Heart left ventricle (tissue), 16 donors: ENCODE measurements at places on chromosomes 3 and 15. TPM values are rescaled to one million over a fixed set of nuclear protein-coding genes. Genes with fewer than 3 reads are reported as not detected.

Gene GPR176
- 4.2 TPM for total RNA-seq

Gene C3orf20
- total RNA-seq, result not detected

Gene RASL12
- 20.8 TPM for total RNA-seq

Gene SHF
- total RNA-seq, result 4.9 TPM

Gene SCAANT1
- not detected for total RNA-seq

Gene ZNF502
- total RNA-seq, result 1.9 TPM

Gene FAM107A
- 42.1 TPM for total RNA-seq

Gene ACAN
- total RNA-seq, result 0.77 TPM

Gene NRG4
- 1.1 TPM for total RNA-seq

Gene SCN5A
- total RNA-seq, result 133 TPM

Gene CAMK2N2
- 0.32 TPM for total RNA-seq

Gene CNTN3
- 3.2 TPM for total RNA-seq

Gene MYL3
- total RNA-seq, result 7,099 TPM

Gene CKMT1A
- total RNA-seq, result not detected

Gene TNNC1
- total RNA-seq, result 12,706 TPM
